H4 (cell line): ENCODE measurements at places on chromosomes 12 and 14. TPM values are rescaled to one million over a fixed set of nuclear protein-coding genes. Genes with fewer than 3 reads are reported as not detected.

CISTR gene
- not detected in 2 replicates for total RNA-seq

STAT2 gene
- total RNA-seq = 125 and 159 TPM in 2 replicates

BCL2L2 gene
- total RNA-seq = 9.7 and 14.5 TPM in 2 replicates

DPPA3 gene
- not detected in 2 replicates for total RNA-seq

KRT74 gene
- not detected in 2 replicates for total RNA-seq

C12orf56 gene
- not detected in 2 replicates for total RNA-seq

ERP27 gene
- total RNA-seq = not detected in 2 replicates

EML5 gene
- total RNA-seq = 0.43 and 0.58 TPM in 2 replicates

LUM gene
- total RNA-seq = 485 and 703 TPM in 2 replicates

AQP2 gene
- not detected in 2 replicates for total RNA-seq

VPS33A gene
- 15.6 and 16.8 TPM in 2 replicates for total RNA-seq

ZFHX2 gene
- total RNA-seq = 0.02 and 0.10 TPM in 2 replicates

IL23A gene
- total RNA-seq = 0.23 TPM in 1 of 2 replicates, not detected in the other

TMEM253 gene
- total RNA-seq = 0.47 and 0.68 TPM in 2 replicates

DIO2 gene
- 37.3 and 48.7 TPM in 2 replicates for total RNA-seq

TAS2R43 gene
- not detected in 2 replicates for total RNA-seq

ANKS1B gene
- total RNA-seq = 1.8 TPM in 1 of 2 replicates, not detected in the other

PRKAB1 gene
- 15.0 and 19.2 TPM in 2 replicates for total RNA-seq

RAB3IP gene
- 9.0 and 9.1 TPM in 2 replicates for total RNA-seq

OVCH1 gene
- not detected in 2 replicates for total RNA-seq

EIF2S3B gene
- 0.66 and 0.83 TPM in 2 replicates for total RNA-seq

DDN gene
- total RNA-seq = 0.06 and 0.14 TPM in 2 replicates

SCNN1A gene
- total RNA-seq = 1.7 and 2.1 TPM in 2 replicates

ADGRD1 gene
- total RNA-seq = 0.14 and 0.21 TPM in 2 replicates

BCL11B gene
- 0.90 and 1.4 TPM in 2 replicates for total RNA-seq

PHETA1 gene
- 2.1 and 3.5 TPM in 2 replicates for total RNA-seq

TSHR gene
- not detected in 2 replicates for total RNA-seq

DLK1 gene
- not detected in 2 replicates for total RNA-seq

TCL1B gene
- total RNA-seq = not detected in 2 replicates

SEL1L gene
- 36.3 and 47.1 TPM in 2 replicates for total RNA-seq

RAD51B gene
- 5.2 and 11.2 TPM in 2 replicates for total RNA-seq

KRT71 gene
- total RNA-seq = not detected in 2 replicates

PLXNC1 gene
- total RNA-seq = 1.6 and 1.9 TPM in 2 replicates

NGB gene
- total RNA-seq = not detected in 2 replicates

RGS6 gene
- total RNA-seq = 0.14 TPM in 1 of 2 replicates, not detected in the other

CMA1 gene
- total RNA-seq = not detected in 2 replicates

C14orf132 gene
- total RNA-seq = 7.4 and 9.4 TPM in 2 replicates

MMP14 gene
- total RNA-seq = 268 and 298 TPM in 2 replicates

DAO gene
- total RNA-seq = not detected in 2 replicates

RHEBL1 gene
- 0.99 and 2.4 TPM in 2 replicates for total RNA-seq

FGF23 gene
- total RNA-seq = not detected in 2 replicates

CIROP gene
- total RNA-seq = not detected in 2 replicates

KRT77 gene
- total RNA-seq = not detected in 2 replicates
